ENCODE measurements at places on chromosomes 12 and 14.

DNA sequence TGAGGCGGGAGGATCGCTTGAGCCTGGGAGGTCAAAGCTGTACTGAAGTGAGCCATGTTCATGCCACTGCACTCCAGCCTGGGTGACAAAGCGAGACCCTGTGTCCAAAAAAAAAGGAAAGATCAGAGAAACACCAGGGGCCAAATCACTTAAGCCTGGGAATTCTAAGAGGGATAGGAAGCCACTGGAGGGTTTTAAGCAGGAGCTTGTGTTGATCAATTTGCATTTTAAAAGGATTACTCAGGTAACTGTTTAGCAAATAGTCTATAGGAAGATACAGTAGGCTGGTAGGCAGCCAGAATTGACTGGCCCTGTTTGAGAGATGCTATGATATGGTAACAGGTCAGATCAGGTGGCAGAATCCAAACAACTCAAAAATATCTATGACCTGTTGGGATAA, 162.7 kb downstream of the SPTSSA start:
- DNase-seq, result no peak

GRCh38 chr14:93107453-93107852, 8.3 kb downstream of the ITPK1 start:
- no peak for DNase-seq

- peak; percentile 39 for DNase-seq
These were observed 9.6 kb downstream of the ACADS start for GRCh38 chr12:120735181-120735580.

GRCh38 chr14:94120667-94121340, 8.6 kb downstream of the IFI27L2 start:
- DNase-seq, result peak; percentile 81

DNA sequence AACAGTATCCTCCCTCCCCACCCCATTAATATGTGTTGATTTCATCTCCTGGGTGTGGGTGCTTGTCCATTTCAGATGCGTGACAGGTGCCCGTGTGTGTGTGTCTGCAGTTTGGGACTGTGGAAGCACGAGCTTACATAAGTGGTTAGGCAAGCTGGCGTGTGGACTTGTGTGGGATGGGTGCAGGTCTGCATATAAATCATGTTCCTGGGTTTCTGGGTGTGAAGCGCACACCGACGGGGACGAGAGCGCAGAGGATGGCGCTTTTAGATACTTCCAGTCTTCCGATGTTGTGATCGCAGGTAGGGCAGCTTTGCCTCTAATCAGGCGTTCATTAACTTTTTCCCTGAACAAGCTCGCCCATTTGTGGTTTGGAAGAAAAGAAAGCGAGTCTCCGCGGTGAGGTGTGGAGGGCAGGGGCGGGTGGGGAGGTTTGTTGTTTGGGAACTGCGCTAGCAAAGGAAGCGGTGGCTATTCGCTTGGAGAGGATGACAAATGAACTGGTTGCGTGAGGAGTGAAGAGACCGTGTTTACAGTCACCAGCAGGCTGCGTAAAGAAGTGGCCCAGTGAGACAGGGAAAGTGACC, 865 bp downstream of the RGS6 start:
- DNase-seq, result peak; percentile 1

DNA sequence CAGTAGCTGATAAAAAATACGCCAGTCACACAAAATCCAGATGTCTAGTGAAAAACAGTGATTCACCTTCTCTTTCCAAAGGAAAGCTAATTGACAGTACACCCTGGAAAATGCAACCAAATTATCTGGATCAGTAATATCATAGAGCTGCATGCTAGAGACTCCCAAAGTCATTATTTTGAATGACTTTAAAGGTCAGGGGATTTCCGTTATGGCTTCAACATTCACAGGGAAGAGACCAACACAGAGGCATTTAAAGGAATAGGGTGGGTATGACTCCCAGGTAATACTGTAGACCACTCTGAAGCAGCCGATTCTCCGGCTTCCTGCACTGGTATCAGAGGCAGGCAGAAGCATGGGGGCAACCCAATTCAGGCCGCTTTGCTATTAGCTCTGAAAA, 190.4 kb downstream of the STXBP6 start:
- no peak for DNase-seq

All from M059J (cell line).